RPMI7951 (cell line): ENCODE measurements at places on chromosomes 7 and 10.

DNA sequence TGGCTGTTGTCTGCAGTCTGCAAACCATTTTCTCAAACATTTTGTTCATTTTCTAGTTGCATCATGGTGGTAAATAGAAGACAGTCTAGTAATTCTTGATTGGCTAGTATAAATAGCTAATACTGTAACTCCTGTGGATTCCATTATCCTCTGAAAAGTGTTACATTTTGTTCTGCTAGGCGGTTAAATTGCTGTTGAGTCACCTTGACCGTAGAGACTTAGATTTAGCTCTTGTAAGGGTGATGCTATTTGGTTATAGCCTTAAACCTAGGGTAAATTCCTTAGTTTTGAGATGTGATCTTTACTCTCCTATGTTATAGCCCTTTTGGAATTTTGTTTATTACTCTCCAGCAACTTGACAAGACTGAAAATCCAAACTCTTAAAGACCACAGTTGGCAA, 58.8 kb downstream of the SHOC2 start:
- DNase-seq: no peak

- DNase-seq: no peak
These were observed 28.0 kb downstream of the SEPTIN7 start for GRCh38 chr7:35828817-35829216.

DNA sequence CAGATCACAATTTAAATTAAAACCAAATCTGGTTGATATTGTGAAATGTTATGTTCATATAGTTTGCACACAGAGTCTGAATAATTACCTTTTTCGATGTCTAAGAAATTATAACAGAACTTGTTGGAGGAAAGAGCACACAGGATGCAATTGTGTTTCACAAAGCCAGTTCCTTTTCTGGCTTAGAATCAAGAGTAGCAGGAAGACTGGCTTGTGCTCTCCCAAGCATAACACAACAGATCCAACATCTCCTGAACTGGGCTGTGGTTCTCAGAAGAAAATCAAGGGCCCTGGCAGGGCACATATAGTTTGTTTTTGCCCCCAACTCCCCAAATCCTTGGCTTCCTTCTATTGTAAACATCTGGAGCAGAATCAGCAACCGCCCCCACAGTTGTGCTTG, 62.7 kb downstream of the LRRC4 start:
- no peak for DNase-seq

GRCh38 chr7:108419961-108420908, 36.0 kb downstream of the NRCAM start:
- peak; percentile 51 for DNase-seq

DNA sequence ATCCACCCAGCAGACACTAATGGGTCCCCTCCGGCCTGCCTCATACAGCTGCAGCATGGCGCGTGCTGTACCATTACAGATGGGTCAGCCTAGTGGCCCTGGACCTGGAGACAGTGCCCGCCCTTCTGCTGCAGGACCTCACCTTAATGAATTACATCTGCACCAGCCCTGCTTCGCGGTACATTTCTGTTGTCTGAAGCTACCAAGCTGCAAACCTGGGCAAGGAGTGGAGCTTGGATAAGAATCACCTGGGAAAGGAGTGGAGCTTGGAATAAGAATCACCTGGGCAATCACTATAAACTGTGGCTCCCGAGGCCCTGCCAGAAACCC, 33.0 kb upstream of the EN2 start:
- DNase-seq: no peak

DNA sequence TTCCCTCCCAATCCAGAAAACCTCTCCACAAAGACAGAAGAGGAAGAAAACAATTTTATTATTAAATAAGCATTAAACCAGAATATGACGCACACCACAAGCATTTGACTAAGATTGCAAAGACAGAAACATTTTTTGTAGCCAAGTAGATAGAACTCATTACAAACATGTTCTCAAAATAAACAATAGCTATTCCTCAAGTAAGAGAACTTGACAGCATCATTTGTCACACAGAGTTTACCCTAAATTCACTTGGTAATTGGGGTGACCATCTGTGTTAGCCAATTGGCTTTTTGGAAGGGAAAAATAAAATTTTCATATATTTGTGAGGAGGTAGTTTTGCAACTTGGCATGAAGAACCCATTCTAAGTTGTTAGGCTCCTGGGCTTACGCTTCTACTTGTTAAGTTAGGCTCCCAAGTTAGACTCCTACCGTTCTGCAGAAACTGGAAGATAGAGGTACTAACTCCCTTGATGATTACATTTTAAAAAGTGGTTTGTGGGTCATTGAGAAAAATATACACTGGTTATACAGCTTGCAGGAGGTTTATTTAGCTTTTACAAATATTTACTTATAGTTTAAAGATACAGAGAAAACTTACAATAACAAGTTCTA, 618.6 kb upstream of the CNTNAP2 start:
- DNase-seq: no peak
